ENCODE measurements at places on chromosomes 1 and 21.

GRCh38 chr1:156852418-156852874, 6.5 kb downstream of the INSRR start:
- peak; percentile 33 for DNase-seq

DNA sequence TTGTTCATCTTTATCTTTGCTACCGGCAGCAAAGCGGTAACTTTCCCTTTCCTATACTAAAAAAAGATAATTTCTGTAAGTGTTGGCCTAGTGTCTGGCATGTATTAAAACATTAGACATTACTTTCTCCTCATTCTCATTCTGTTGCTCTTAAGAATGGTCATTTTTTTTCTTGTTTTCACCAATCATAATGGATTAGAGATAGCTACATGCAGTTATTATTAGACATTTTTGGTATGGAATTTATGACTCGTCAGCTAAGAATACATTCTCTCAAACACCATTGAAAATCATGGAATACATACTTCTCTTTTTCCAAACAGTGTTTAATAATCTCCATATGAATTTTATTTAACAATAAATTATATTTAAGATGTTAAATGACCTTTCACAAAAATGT, 1154.6 kb downstream of the BRINP3 start:
- no peak for DNase-seq

DNA sequence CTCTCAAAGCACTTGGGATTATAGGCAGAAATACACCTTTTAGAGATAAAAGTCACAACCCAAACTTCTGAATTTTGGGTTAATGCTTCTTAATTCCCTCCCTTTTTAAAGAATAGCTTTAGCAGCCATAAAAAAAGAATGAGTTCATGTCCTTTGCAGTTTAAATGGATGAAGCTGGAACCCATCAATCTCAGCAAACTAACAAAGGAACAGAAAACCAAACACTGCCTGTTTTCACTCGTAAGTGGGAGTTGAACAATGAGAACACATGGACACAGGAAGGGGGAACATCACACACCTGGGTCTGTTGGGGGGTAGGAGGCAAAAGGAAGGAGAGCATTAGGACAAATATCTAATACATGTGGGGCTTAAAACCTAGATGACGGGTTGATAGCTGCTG, 55.8 kb downstream of the SLC27A3 start:
- DNase-seq = no peak

GRCh38 chr21:45224189-45224938, 63.3 kb downstream of the POFUT2 start:
- DNase-seq = no peak

DNA sequence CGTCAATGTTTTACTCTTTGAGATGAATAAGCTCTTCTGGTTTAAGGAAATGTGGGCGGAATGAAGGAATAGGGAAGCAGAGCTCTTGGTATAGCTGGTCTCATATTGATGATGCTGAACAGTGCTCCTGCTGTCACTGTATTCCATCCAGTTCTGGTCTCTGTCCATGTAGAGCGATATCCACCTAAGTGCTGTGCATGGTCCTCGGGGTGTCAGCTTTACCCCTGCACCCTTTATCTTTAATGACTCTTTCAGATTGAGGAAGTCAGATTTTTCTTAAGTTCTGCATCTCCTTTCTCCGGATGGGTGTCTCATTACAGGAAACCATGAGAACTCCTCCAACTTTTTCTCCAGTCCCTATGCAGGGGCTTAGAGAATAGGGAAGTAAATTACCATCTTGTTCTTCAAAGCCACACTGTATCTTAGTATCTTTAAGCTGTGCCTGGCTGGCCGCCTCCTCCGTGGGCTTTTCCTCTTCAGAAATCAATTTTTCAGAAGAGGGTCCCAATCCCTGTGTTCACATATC, 52.9 kb downstream of the PDE4B start:
- DNase-seq = no peak

- DNase-seq = no peak
These were observed 2.8 kb upstream of the HPCA start for GRCh38 chr1:32883338-32884031.

GRCh38 chr1:97797403-97798183, 123.2 kb downstream of the DPYD start:
- DNase-seq = peak; percentile 68

DNA sequence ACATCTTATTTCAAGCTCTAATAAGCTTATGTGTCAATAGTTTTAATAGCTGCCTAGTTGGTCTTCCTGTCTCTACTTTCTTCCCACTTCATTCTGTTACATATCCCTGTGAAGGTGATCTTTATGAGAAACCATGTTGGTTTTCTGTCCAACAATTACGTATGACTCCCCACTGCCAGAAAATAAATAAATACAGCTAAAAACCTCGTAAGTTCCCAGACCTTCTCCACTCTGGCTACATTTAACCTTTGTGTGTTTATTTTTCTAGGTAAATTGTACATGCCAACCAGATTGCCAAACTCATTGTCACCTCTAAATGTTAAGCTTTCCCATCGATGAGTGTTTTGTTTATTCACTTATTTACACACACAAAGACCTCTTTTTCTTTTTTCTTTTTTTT, 147.2 kb downstream of the CRB1 start:
- DNase-seq = no peak

DNA sequence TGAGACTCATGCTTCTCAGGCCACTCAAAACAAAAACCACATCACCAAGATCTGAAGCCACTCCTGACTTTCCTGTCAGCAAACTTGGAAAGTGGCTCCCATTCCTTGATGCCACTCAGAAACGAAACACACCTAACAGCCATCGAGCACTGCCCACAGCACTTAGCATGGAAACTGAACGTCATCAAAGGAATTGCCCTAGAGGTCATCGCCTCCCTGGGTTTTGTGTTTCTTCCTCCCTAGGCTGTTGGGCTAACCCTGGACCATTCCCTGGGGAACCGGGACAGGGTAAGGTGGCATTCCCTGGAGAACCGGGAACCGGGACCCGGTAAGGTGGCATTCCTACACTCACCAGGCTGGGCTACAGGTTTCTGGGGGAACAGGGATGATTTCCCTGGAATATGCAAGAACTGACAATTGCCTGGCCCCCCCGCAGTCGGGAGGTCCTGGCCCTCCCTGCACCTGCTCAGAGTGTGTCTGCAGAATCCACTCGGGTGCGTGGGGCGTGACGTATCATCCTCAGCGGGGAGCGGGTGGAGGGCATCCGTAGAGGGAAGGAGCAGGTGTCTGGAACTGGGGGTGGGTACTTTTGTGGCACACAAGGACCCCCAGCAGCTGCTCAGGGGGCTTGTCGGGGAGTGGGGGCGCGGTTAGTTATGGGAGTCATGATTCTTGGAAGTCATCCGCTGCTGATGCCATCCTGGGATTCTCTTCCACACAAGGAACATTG, 30.3 kb downstream of the SLC45A1 start:
- no peak for DNase-seq

DNA sequence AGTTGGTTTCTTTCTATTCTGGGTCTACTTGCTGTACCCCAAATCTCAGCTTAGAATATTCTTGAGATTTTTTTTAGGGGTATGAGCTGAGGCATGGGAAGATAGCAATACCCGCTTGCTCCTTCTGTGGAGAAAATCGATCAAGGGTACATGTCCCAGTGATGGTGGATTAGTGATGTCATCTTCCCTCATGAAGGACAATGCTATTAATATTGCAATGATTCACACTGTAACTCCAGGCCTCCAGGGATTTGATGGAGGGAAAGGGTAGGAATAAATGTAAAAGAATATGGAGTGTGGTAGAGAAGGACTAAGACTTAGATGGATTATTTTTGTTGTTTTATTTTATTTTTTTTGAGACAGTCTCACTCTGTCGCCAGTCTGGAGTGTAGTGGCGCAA, 47.4 kb downstream of the XCL1 start:
- DNase-seq = peak; percentile 29

GRCh38 chr1:203186446-203187303, at the start of gene CHI3L1:
Gene CHI3L1, minus strand, starts transcription at chr1:203186704. Its CDS starts 81 bp downstream, at chr1:203186623.
- peak; percentile 58 for DNase-seq

DNA sequence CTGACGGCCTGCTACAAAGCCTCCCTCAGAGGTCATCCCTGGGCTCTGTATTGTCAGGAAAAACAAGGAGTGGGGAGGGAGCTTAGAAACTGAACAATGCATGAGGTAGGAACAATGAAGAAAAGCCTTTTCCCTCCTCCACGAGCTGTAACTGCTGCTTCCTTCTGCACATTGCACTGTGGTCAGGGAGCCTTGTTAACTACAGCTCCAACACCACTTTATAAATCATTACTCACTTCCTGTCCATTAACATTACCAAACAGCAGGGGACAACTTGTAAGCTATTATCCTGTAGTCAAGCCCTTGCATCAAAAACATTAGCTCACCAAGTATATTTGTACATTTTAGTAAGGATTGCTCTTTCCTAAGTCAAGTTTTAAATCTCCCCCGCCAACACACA, 336.0 kb upstream of the NR5A2 start:
- peak; percentile 78 for DNase-seq

DNA sequence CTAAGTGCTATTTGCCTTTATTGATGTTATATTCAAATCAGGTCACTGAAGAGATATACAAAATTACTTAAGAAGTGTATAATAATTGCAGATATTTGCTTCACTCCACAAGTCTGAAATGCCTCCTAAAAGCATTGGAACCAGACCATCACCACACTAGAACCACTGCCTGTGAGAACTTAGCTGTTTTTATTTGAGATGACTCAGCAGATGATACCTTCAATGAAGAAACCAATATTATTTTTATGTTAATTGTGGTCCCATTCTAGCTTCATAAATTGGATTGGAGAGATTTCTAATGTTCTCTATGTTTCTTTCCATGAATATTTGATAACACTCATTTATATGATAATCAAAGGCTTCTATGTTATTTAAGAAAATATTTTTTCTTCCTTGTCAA, 740.6 kb downstream of the KCNT2 start:
- no peak for DNase-seq

- DNase-seq = no peak
These were observed 367 bp downstream of the WNT2B start for GRCh38 chr1:112509005-112509659.

GRCh38 chr1:228311091-228311490, 95.5 kb downstream of the TRIM11 start:
- DNase-seq = no peak

DNA sequence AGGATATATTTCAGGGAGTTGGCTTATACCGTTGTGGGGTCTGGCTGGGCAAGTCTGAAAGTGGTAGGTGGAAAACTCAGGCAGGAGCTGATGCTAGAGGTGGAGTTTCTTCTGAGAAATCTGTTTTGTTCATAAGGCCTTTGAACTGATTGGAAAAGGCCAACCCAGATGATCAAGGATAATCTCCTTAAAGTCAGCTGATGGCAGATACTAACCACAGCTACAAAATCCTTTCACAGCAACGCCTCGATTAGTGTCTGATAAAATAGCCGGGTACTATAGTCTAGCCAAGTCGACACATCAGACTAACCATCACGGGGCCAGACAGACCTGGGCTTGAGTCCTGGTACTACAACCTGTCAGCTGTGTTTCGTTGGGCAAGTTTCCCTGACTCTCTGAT, 21.4 kb downstream of the OPRD1 start:
- no peak for DNase-seq

DNA sequence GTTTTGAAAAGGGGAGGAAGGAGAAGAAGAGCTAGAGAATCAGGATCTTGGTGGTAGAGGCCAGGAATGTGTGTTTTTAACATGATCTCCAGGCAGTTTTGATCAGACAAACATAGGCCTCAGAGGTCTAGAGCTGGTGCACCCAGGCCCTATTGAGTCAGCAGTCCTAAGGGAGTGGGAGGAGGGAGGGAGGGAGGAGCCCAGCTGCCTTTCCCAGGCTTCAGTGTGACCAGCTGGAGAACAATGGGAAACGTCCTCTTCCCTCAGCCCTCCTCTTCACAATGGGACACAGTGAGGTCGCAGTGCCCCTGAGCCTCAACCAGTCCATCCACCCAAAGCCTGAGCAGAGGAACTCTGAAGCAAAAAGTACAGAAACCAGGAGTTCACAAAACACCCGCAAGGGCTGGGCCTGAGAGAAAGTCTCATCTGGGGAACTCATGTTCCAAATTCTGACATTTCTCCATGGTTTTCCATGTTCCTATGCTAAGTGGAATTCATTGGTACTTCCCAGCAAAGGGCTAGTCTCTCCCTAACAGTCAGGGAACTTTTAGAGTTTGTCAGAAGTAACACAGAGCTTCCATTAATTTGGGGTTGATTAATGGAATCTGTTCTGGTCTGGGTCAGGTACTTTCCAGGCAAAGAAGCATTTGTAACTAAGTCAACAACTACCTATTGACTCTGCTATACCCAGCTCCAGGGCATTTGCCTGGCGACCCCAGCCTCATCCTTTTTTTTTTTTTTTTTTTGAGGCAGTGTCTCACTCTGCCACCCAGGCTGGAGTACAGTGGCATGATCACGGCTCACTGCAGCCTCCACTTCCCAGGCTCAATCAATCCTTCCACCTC, 37.5 kb downstream of the ELAPOR1 start:
- DNase-seq = peak; percentile 67

DNA sequence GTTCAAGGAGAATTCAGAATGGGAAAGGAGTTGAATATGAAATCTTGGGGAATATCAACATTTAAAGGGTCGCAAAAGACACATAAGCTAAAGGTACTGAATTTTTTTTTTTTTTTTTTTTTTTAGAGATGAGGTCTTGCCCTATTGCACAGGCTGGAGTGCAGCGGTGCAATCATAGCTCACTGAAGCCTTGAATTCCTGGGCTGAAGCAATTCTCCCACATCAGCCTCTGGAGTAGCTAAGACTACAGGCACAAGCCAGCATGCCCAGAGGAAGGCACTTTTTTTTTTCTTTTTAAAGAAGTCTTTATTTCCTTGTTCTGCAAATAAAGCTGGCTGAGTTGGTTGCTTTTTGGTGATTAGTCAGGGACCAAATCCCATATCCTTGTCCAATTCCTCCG, 44.1 kb upstream of the RAB3GAP2 start:
- DNase-seq = no peak

- DNase-seq = no peak
These were observed 1.2 kb downstream of the ELK4 start for GRCh38 chr1:205630651-205631009.

- no peak for DNase-seq
These were observed 3.5 kb upstream of the RAP1A start for GRCh38 chr1:111615870-111616715.
